ENCODE measurements at places on chromosomes 2 and 18. TPM values are rescaled to one million over a fixed set of nuclear protein-coding genes. Genes with fewer than 3 reads are reported as not detected.

HAAO gene
- 12.6 TPM for polyA plus RNA-seq

RALBP1 gene
- 42.3 TPM for polyA plus RNA-seq

DNA sequence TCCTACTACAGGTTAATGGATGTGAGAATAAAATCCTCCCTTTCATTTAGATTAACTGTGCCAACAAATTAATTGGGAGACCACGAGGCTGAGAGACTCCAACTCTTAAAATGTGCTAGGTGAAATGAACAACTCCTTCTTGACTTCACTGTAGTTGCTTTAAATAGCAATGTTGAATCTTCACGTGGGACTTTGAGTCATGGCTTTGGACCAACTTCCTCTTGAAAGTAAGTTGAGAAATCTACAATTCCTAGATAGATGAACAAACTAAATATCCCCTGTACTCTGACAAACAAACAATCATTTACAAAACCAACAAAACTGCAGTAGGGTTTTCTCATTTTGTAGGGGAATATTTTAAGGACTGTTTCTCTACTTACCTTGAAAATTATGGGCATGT, 291.9 kb upstream of the SPRED2 start:
- no peaks in the 10 kb centered on the region for H3K4me1 ChIP-seq
- no peak for DNase-seq
- no peak overlapping the region for H3K4me3 ChIP-seq
- H3K27ac ChIP-seq: no peak overlapping the region
- H3K36me3 ChIP-seq: no peaks in the 10 kb centered on the region
- H3K27me3 ChIP-seq: no peaks in the 10 kb centered on the region

DNA sequence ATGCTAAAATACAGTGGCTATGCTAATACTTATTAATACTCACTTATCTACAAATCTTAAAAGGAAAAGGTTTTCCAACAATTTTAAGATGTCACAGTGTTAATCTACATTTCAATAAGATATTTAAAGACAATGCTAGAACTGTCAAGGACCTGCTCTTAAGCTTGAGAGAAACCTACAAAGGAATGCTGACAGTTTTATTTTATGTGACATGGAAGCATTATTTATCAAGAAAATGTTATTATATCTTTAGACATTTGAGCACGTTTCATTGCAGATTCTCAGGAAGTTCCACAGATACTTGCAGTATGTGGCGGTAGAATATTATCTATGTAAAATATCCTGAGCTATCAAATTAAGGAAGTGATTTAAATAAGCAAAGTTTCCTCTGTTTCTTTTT, 1255.7 kb upstream of the ZEB2 start:
- no peaks in the 10 kb centered on the region for H3K4me1 ChIP-seq
- no peak for DNase-seq
- H3K4me3 ChIP-seq: no peak overlapping the region

- no peaks in the 10 kb centered on the region for H3K4me1 ChIP-seq
- no peak overlapping the region for H3K4me3 ChIP-seq
- no peak for DNase-seq
- H3K36me3 ChIP-seq: peaks cover 25% of the 10 kb centered on the region
These were observed 9.3 kb downstream of the MRPL19 start for GRCh38 chr2:75655861-75656260.

GRCh38 chr2:204571911-204572310, 26.6 kb downstream of the PARD3B start:
- no peaks in the 10 kb centered on the region for H3K27me3 ChIP-seq
- no peak for DNase-seq
- no peak overlapping the region for H3K4me3 ChIP-seq
- H3K36me3 ChIP-seq: no peaks in the 10 kb centered on the region
- H3K4me1 ChIP-seq: peaks cover 50% of the 10 kb centered on the region
- no peak overlapping the region for H3K27ac ChIP-seq

SLC25A12 gene
- 12.0 TPM for polyA plus RNA-seq

- peaks cover 4% of the 10 kb centered on the region for H3K4me1 ChIP-seq
- H3K27ac ChIP-seq: no peak overlapping the region
- no peaks in the 10 kb centered on the region for H3K36me3 ChIP-seq
- no peak for DNase-seq
- no peaks in the 10 kb centered on the region for H3K27me3 ChIP-seq
These were observed 89.7 kb downstream of the AFF3 start for GRCh38 chr2:100052650-100053049.

DNA sequence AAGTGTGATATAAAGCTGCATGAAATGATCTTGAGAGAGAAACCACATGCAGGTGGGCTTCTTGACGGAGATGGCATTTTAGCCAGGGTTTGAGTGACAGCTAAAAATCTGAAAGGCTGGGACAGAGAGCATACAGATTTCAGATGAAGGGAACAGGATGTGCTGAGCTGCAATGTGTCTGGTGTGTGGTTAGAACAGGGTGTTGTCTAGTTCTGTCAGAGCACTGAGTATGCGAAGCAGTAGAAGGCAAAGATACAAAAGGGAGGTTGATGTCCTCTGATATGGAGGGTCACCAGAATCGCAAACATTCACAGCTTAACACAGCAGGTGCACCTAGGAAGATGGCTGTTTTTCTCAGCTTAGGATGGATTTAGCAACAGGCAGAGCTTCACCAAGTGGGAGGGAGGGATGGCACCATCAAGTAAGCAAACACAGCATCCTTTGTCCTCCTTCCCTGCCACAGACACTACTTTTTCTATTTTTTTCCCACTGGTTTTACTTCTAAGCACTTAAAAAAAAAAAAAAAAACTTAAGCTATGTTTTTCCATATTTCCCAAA, 182.5 kb downstream of the TMX3 start:
- no peak overlapping the region for H3K27ac ChIP-seq
- H3K36me3 ChIP-seq: no peaks in the 10 kb centered on the region
- H3K27me3 ChIP-seq: no peaks in the 10 kb centered on the region
- no peaks in the 10 kb centered on the region for H3K4me1 ChIP-seq
- DNase-seq: no peak

GRCh38 chr2:137333386-137334165, 568.2 kb downstream of the THSD7B start:
- H3K4me1 ChIP-seq: no peaks in the 10 kb centered on the region
- DNase-seq: no peak
- no peak overlapping the region for H3K27ac ChIP-seq
- H3K27me3 ChIP-seq: no peaks in the 10 kb centered on the region
- H3K36me3 ChIP-seq: no peaks in the 10 kb centered on the region
- no peak overlapping the region for H3K4me3 ChIP-seq

GCG gene
- 26.6 TPM for polyA plus RNA-seq

DNA sequence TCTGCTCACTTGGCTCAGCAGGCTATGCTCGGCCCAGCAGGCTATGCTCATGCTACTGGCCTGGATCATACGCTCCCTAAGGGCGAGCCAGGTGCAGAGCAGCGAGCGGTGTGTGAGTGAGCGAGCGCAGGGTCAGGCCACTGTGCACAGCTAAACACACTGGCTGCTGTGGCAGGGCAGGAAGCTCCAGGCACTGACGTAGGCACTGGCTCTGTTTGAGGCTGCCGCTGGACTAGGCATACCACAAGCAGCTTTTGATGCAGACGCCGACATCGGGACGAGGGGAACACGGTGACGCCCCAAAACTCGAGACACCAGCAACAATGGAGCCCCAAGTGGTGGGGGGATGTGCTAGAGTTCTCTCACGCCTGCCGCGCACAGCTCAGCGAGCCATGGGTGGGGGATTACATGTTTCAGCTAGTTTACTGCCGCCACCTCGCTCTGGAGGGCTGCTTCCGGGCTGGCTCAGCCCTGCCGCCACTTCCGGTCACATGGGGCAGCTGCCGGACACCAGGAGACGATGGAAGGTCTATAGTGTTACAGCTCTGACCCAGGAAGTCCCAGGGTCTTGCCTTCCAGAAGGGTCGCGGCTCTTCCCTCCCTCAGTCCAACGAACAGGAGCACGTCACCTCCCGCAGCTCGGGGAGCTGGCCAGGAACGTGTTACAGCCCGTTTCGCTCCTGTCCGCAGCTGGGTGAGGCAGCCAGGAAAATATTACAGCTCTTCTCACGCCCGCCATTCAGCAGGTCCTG, 1176.9 kb upstream of the LRRTM1 start:
- no peak overlapping the region for H3K27ac ChIP-seq
- no peaks in the 10 kb centered on the region for H3K36me3 ChIP-seq
- H3K4me3 ChIP-seq: no peak overlapping the region
- no peaks in the 10 kb centered on the region for H3K4me1 ChIP-seq

GRCh38 chr2:168175469-168175868, 71.9 kb downstream of the STK39 start:
- H3K4me3 ChIP-seq: no peak overlapping the region
- no peak for DNase-seq
- no peaks in the 10 kb centered on the region for H3K27me3 ChIP-seq
- no peaks in the 10 kb centered on the region for H3K36me3 ChIP-seq
- no peaks in the 10 kb centered on the region for H3K4me1 ChIP-seq
- H3K27ac ChIP-seq: no peak overlapping the region

HMSD gene
- not detected for polyA plus RNA-seq

DNA sequence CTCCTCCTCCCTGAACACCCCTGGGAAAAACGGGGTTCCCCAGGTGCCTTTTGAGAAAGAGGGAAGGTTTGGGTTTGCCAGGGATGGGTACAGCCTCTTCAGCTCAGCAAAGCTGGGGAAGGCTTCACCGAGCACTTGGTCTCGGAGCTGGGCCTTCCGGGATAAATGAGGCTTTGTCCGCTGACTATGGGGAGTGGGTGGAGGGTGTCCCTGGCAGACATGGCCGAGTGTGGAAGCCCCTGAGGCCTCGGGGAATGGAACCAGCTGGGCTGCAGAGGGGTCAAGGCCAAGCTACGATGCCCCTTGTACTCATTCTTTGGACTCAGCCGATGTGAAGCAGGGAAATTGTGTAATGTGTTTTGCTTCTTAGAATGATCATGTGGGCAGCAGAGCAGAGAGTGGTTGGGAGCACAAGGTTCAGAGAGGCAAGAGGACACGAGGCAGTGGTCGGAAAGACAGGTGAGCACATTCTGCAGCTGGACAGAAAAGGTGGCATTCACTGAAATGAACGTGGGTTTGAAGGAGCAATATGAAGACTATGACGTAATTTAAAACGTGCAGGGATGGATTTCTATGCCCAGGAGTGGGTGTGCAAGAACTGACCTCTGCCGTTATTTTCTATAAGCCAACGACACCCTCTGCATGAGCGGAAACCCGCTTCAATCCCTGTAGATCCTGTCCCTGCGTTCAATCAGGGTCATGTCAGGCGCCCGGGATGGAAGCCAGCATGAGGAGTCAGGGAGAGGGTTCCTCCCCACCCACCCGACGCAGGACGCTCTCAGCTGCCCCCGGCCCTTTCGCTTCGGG, 142.6 kb downstream of the PXDN start:
- DNase-seq: no peak
- no peak overlapping the region for H3K27ac ChIP-seq
- no peak overlapping the region for H3K4me3 ChIP-seq
- H3K36me3 ChIP-seq: no peaks in the 10 kb centered on the region
- no peaks in the 10 kb centered on the region for H3K4me1 ChIP-seq

IRS1 gene
- 2.3 TPM for polyA plus RNA-seq
